ENCODE measurements at places on chromosomes 5 and 9.

GRCh38 chr9:33445389-33446239, 1.8 kb downstream of the AQP3 start:
- no peak for DNase-seq

GRCh38 chr9:108136656-108137055, 647.1 kb upstream of the KLF4 start:
- DNase-seq: no peak

- DNase-seq: no peak
Observed at GRCh38 chr5:112514111-112514510, 95.0 kb upstream of the EPB41L4A start.

GRCh38 chr5:15513431-15513830, 13.5 kb downstream of the FBXL7 start:
- DNase-seq: no peak

DNA sequence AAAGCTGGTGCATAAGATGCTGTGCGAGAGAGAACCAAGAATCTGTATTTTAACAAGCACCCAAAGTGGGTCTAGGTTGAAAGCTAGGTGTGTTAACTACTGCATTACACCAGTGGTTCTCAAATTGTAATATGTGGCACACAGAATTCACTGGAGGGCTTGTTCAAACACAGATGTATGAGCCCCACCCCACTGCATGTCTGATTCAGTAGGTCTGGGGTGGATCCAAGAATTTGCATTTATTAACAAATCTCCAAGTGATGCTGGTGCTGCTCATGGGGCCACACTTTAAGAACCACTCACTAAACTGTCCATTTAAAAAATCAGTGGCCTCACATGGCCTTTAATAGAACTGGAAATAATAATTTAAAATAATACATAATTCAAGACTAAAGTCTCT, 40.4 kb downstream of the LPAR1 start:
- DNase-seq: no peak

- no peak for DNase-seq
Observed at GRCh38 chr5:139138809-139139208, 59.4 kb downstream of the SIL1 start.

DNA sequence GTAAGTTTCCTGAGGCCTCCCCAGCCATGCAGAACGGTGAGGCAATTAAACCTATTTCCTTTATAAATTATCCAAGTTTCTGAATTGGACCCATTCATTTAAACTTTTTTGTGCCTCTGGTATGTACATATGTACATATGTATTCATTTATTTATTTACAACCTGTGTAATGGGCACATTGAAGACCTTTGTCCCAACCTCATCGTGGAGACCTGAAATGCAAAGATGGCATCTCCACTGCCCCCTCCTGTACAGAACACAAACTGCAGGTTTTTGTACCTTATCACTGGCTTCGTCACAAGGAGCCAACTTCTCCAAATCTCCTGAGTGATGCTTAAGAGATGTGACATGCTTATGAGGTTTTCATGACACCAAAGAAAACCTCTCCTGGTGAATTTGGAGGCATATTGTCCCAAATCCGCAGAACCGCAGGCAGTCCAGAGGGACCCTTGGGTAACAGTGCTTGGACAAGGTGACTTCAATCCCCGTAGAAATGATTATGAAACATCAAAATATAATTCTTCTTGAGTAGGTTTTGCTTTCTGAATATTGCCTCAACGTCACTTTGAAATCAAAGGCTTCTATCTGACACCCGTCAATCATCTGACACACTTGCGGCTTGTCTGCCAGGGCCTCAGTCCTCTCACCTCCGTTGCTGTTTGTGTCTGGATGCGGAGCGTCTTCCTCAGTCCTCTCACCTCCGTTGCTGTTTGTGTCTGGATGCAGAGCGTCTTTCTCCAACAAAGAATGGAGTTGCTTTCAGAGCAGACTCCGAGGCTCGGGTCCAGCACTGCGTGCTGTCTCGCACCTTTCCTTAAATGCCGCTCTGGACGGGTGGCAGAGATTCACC, 135.0 kb upstream of the IRX4 start:
- no peak for DNase-seq

- peak; percentile 90 for DNase-seq
Observed at GRCh38 chr5:54761213-54761701, 224.1 kb downstream of the ESM1 start.

DNA sequence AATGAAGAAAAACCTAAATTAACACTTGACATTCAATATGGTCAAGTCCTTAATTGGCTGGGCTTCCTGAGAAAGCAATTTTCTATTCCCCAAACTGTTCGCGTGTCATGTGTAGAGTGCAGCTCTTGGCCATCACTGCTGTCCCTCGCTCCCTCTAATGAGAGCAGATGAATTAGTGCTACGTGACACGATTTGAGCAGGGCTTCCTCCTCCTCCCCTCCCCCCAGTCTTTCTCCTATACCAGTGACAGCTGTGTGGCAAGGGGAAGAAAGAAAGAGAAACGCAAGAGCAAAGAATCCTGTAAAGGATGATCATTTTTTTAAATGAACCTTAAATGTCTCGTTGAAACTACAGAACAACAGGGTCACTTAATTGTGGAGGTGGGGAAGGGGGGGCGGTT, 159.6 kb downstream of the BNC2 start:
- no peak for DNase-seq

DNA sequence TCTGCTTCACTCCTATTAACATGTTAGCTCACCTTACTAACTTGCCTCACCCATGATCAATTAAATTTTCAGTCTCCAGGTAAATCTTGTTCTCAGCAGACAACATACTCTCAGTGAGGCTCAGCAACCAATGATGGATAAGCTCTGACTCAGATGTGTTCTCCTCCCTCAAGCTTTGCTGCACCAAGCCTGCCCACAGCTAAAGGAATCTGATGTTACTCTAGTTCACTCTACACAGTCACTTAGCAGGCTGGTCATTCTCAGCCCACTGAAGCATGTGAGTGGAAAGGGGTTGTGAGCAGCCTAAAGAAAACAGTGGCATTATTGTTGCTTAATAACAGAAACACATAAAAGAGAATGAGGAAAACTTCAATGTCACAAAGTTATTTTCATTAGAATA, 37.3 kb upstream of the CTNND2 start:
- DNase-seq: no peak

- no peak for DNase-seq
Observed at GRCh38 chr5:109083937-109084336, 325.8 kb downstream of the PJA2 start.

GRCh38 chr9:91534374-91534773, 110.7 kb upstream of the NFIL3 start:
- DNase-seq: no peak

DNA sequence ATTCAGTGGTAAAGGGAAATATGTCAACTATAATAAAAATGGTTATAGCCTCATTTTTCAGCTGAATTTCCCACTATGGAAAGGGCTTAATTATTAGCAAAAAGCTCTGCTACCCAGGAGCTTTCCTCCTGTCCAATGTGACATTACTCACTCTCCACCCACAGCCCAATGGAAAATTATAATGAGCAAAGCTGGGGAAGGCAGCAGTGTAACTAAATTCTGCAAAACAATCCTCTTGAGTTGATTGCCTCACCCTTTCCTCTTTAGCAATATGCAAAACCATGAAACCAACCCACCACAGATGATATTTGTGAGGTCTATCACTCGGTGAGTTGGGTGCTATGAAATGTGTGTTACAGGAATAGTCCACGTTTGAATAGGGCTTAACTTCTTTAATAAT, 14.0 kb upstream of the PLPPR1 start:
- DNase-seq: no peak

- no peak for DNase-seq
Observed at GRCh38 chr5:169192536-169192935, 108.4 kb downstream of the SLIT3 start.

- DNase-seq: peak; percentile 71
Observed at GRCh38 chr5:159518371-159518770, 188.1 kb upstream of the IL12B start.

DNA sequence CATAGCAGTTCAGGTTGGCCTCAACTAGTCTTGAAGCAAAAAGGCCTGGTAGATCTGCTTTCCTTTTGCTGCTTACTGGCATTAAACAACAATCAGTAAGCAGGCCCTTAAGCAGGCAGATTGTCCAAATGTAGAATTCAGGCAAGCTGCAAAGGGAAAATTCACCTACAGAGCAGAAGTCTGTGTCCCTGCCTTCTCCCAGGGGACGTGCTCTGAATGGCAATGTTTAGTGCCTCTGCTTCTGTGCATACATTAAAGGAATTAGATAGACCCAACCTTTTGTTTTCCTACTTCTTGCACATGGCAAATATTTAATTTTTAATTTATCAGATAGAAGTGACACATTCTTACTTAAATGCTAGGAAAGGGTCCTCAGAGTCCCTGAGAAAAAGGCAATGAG, 328.8 kb upstream of the PIK3R1 start:
- no peak for DNase-seq

- DNase-seq: no peak
Observed at GRCh38 chr9:104386013-104386412, 118.0 kb upstream of the OR13F1 start.

DNA sequence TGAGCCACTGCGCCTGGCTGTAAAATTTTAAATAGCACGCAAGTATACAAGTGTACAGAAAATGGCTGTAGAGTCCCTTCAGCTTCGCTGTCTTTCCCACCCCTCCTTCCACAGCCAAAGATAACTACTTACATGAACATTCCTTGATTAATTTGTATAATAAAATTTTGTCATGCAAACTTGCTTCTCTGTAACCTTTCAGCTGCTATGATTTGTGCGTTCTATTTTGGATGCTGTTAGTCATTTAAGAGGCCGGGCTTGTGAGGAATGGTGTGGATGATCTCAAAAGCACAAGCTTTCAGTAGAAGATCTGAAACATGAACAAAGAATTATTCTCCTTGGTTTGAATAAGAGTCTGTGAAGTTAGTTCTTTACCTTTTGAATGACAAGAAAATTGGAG, 115.0 kb upstream of the TLE1 start:
- no peak for DNase-seq

- no peak for DNase-seq
Observed at GRCh38 chr5:4372481-4372880, 767.6 kb upstream of the ADAMTS16 start.

DNA sequence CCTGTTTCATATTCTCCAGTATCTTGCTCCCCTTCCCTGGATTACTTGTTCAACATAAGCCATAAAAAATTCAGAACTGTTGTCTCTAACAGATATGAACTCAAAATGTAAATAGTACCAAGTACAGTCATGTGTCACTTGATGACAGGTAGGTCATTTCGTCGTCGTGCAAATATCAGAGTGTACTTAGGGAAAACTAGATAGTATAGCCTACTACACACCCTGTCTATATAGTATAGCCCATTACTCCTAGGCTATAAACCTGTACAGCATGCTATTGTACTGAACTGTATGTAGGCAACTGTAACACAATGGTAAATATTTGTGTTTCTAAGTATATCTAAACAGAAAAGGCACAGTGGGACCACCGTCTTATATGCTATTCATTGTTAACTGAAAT, 39.1 kb downstream of the SMIM15 start:
- no peak for DNase-seq

- no peak for DNase-seq
Observed at GRCh38 chr9:106438928-106439327, 424.0 kb upstream of the ZNF462 start.

DNA sequence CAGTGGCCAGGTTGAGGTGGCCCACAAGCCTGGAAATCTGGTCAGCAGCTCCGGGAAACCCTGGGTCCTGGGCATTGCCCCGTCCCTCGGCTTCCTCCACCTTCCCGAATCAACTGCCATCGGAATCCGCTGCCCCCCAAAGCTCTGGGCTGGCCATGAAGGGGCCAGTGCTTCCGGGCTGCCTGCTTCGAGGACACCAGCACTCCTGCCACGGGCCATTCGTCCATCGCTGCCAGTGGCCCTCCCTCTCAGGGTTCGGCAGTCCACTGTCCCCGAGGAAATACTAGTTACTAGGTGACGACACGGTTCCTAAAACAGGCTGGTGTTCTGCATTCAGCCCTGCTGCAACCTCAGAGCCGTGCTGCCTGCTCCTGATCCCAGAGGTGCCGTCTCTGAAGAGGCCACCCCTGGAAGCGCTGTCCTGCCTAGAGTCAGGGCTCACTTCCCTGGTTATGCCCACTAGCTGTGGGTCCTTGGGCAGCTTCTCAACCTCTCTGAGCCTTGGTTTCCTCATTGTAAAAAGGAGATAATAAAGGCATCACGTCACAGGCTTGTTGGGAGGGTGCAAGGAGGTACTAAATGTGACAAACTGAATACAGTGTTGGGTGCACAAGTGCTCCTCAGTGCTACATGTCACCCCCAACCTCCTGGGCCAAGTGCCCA, 3.5 kb upstream of the WDR5 start:
- DNase-seq: no peak

DNA sequence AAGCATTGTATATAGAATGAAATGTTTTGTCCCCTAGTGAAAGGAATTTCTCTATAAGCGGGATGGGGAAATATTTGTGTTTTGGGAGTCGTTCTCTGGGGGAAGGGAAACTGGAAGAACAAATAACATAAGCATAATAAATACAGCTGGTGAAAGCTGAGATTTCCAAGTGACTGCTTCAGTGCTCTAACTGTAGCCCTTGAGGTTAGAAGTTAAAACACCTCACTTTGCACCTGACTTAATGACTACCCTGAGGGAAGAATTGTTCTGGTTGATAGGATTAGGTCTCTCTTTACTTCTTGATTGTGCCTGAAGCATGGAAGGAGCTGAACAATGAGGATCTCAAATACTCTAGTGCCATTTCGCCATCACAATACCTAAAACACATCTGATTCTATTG, 307.4 kb downstream of the MAN2A1 start:
- DNase-seq: no peak

Data from tibial artery (tissue), 4 donors.